CD4-positive, alpha-beta T cell treated with Interleukin-6 at 100 ng/mL for 8 hours (primary cell): ENCODE measurements at places on chromosomes 3 and 15.

DNA sequence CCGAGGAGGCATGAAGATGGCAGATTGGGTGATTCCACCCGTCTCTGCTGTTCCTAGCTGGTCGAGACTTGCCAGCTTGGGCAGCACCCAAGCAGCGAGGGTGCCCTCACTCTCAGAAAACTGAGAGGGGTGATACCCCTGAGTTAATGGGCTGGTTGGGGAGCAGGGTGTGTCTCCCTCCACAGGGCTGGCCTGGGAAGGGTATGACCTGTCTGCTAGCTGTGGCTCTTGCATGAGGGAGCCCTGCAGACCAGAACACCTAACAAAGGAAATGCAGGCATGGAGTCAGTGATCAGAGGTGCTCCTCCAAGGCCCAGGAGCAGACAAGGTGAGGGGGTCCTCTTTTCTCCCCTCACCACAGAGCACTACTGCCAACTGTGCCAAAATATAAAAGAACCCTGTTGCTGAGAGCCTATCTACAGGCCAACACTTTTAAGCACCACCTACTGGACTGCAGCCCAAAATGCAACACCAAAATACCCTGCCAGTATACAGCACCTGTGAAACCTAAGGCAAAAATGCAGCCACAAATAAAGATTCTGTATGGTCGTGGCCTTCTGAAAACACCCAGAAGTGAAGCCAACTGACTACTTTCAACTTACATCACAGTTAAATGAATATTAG is 35.8 kb upstream of the PPM1L start:
- no peak for DNase-seq

GRCh38 chr3:157280354-157280753 is 120.4 kb upstream of the CCNL1 start:
- DNase-seq: no peak

DNA sequence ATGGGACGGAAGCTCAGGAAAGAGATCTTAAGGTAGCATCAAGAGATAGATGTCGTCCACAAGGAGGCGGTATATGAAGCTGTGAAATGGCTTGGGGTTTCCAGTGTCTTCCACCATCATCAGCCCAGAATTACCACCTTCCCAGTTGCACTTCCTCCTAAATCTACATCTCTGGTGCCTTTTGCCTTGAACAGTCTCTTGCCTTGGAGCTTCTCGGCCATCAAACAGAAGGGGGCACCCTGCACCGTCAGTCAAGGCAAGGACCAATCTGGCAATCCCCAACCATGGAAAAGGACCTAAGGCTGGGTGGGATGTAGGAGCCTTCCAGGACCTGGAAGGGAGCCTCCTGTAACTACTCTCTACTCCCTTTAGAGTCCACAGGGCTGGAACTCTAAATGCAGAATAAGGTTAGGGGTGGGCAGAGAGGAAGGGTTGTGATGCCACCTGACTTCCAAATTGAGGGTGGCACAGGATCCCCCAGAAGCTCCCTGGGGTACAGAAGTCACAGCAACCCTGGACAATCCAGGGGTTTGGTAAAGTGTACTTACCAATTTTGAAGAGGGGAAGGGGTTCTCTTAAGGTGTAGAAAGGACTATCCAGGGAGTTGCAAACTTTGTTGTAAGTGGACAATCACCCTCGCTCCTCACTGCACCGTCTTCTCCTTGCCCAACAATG is 1.0 kb upstream of the RYR3 start:
- DNase-seq: no peak

- DNase-seq: no peak
Observed at GRCh38 chr3:176948151-176948550, 249.1 kb downstream of the TBL1XR1 start.

DNA sequence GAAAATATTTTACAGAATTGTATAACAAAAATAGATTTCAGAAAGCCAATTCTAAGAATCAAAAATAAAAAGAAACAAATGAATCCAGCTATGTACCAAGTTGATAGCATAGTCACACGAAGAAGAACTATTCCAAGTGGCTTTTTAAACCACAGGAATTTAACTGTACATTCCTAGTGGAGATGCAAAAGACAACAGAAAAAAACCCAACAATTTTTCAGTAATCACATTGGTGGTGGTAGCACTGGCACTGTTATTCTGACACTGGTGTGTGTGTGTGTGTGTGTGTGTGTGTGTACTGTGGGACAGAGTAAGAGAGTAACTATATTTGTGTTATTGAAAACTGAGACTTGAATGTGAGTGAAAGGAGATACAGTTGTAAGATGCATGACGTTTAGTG is 9.1 kb downstream of the BFSP2 start:
- DNase-seq: no peak

GRCh38 chr3:104279617-104280016 is 1087.1 kb upstream of the ALCAM start:
- DNase-seq: no peak

DNA sequence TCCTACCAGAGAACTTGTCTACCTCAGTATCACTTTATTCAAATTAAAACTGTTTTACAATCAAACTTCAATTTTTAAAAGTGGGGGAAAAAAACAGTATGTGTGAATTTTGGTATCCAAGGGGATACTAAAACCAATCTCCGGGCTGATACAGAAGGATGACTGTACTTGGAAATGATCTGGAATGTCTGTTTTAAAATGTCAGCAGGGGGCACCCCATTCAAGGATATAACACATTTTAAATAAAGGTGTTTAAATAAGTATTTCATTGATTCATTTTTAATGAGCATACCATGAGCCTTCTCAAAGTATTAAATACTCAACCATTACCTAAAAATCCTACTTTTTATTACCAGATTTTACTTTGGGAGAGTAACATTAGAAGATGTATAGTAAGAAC is 67.9 kb downstream of the ULK4 start:
- peak; percentile 9 for DNase-seq

GRCh38 chr15:68407141-68407885 is 24.6 kb downstream of the ITGA11 start:
- no peak for DNase-seq

GRCh38 chr15:50993598-50993997 is 85.1 kb downstream of the AP4E1 start:
- no peak for DNase-seq

- no peak for DNase-seq
Observed at GRCh38 chr3:40116478-40117177, 192.9 kb upstream of the EIF1B start.

- no peak for DNase-seq
Observed at GRCh38 chr3:17307482-17307881, 422.7 kb downstream of the PLCL2 start.

DNA sequence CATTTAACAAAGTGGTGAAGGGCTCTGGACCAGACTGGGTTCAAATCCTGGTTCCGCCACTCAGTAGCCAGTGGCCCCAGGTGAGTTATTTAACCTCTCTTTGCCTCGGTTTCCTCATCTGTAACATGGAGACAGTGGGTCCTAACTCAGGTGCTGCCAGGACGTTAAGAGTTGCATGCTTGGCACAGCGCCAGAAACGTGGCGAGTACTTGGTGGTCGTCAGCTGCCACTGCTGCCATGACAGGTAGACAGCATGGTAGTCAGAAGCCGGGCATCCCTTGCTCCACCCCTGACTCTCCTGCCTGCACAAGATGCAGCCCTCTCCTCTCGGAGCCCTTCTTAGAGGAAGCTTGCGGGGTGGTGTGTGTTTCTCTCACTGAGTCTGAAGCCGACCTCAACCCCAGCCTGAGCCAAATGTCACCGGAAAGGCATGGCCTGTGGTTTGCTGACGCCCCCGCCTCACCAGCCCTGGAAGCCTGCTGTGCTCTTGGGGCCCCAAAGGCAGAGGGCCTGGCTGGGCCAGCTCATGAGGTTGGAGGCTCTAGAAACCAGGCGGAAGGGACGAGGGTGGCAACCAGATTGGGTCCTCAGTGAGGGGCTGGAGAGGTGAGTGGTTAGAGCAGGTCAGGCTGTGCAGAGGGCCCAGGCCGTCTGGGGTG is 160.8 kb upstream of the TLE3 start:
- peak; percentile 62 for DNase-seq

DNA sequence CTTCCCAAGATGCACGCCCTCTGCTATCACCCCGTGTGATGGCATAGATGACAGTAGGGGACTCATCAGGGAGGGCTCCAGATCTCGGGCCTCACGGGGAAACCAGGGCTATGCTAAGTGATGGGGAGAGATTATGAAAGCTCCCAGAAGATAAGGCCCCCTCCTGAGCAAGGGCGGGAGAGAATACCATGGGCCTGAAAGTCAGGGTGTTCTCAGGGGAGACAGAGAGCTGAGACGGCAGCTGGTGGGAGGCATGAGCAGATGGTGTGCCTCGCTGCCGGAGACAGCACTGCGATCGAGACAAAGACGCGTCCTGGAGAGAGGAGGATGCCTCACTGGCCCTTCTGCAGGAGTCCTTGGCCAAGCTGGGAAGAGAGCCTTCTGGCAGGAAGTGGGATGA is 106.5 kb upstream of the ADPGK start:
- no peak for DNase-seq

DNA sequence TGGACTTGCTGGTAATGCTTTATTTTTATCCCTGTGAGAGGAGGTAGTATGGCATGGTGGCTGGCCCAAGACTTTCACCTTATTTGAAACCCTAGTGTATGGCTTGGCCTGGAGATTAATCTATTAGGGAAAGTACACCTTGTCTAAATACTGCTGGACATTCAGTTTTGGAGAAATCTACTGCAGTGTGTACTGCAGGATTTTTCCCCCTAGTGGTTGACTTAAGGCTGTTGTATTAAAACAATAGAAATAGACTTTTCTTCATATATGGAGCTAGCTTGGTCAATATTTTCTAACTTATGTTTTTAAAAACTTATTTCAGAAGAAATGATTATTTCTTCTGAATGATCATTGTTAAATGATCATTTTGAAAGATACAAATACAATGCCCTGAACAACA is 13.9 kb upstream of the SLITRK3 start:
- DNase-seq: no peak

- no peak for DNase-seq
Observed at GRCh38 chr15:69480932-69481331, 28.3 kb downstream of the RPLP1 start.

- DNase-seq: no peak
Observed at GRCh38 chr3:32383136-32383711, 8.4 kb upstream of the CMTM7 start.

- no peak for DNase-seq
Observed at GRCh38 chr15:41047474-41047873, 68.6 kb downstream of the INO80 start.

GRCh38 chr3:139677388-139678155 is at the start of gene NMNAT3:
Gene NMNAT3 (minus strand): TSS chr3:139677972. CDS start chr3:139627724, 50,248 bp downstream.
- DNase-seq: peak; percentile 77

DNA sequence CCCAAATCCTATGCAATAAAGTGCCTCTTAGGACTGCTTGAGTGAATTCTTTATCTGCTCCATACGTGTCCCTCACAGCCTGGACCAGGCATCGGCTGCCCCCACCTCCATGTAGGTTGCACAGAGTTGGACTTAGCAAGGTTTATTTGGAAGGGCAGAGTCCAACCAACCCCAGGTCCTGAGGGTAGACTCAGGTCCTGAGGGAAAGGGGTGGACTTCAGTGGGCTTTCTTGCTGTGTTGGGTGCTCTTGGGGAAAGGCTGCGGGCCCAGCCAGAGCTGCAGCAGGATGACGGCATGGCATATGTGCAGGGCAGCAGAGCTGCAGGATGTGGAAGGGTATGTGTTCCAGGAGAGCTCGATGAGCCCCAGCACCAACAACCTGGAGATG is 6.5 kb downstream of the ALG3 start:
- DNase-seq: no peak

- DNase-seq: no peak
Observed at GRCh38 chr3:120470870-120471269, 20.1 kb upstream of the FSTL1 start.

DNA sequence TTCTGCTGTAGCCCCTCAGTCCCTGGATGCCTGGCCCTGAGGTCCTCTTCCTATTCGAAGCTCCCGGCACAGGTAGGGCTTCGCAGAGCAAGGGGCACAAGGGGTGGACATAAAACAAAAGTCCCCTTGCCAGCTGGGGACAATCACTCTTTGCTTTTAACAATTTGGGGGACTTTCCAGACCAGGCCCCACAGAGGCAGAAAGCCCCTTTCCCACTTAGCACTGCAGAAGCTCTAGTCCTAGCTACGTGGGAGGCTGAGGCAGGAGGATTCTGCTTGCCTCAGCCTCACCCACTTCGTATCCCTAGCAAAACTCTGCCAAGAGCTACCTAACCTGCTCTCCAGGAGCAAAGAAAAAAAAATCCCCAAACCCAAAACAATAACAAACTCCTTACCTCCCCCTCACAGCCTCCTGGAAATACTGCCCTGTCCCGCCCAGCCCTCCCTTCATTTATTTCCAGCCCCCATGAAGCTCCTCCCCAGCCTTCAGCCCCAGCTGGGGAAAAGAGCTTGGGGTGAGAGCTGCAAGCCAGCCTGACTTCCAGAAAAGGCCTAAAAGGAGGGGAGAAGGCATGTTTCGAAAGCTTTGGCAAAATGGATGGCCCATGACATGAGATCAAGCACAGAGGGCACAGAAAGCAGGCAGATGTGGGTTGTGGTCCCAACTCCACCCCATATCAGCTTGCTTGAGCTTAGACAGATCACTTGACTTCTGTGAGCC is at the start of gene CIDEC:
Gene CIDEC (minus strand): TSS at position 424 of the 720 bp plus-strand sequence. CDS start 1,767 bp downstream, outside the sequence.
- DNase-seq: no peak

DNA sequence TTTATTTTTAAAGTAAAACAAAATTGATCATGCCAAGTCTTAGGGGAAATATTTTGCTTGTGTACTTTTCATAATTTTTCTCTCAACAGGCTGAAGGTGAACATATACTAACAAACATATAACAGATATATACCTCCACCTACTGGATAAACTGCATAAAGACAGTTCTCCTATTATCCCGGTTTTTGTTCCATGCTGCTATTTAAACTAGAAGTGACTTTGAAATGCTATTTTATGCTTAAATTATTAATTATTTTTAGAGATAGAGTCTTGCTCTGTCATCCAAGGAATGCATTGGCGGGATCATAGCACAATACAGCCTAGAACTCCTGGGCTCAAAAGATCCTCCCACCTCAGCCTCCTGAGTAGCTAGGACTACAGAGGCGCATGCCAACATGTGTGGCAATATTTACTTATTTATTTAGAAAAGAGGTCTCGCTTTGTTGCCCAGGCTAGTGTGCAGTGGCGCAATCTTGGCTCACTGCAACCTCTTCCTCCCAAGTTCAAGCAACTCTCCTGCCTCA is 49.8 kb downstream of the ST3GAL6 start:
- no peak for DNase-seq

DNA sequence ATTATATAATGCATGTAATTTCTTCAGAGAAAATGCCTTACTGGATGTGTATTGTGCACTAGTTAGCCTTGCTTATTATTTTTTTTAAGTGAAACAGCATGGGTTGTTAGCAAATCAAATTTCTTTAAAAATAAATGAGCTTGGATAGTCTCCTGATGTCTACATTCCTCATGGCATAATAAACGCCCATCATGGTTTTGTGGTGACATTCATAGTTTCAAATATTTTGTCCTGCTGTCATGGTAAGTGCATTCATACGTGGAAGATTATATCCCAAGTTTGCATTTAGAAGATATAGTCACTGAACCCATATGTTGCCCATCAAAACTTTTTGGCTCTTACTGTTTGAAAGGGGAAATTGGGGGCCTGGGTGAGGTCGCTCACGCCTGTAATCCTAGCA is 130.7 kb downstream of the ALCAM start:
- DNase-seq: no peak

GRCh38 chr15:45948181-45948621 is 313.4 kb downstream of the SQOR start:
- no peak for DNase-seq

GRCh38 chr3:19932422-19932821 is 1.6 kb downstream of the EFHB start:
- no peak for DNase-seq

GRCh38 chr3:158961471-158961870 is 159.6 kb downstream of the MFSD1 start:
- no peak for DNase-seq

- no peak for DNase-seq
Observed at GRCh38 chr3:51955175-51955892, at the start of gene GPR62. Gene GPR62 (plus strand): TSS chr3:51955381. CDS start chr3:51955653, 272 bp downstream.
